ENCODE measurements at places on chromosomes 11 and 22.

DNA sequence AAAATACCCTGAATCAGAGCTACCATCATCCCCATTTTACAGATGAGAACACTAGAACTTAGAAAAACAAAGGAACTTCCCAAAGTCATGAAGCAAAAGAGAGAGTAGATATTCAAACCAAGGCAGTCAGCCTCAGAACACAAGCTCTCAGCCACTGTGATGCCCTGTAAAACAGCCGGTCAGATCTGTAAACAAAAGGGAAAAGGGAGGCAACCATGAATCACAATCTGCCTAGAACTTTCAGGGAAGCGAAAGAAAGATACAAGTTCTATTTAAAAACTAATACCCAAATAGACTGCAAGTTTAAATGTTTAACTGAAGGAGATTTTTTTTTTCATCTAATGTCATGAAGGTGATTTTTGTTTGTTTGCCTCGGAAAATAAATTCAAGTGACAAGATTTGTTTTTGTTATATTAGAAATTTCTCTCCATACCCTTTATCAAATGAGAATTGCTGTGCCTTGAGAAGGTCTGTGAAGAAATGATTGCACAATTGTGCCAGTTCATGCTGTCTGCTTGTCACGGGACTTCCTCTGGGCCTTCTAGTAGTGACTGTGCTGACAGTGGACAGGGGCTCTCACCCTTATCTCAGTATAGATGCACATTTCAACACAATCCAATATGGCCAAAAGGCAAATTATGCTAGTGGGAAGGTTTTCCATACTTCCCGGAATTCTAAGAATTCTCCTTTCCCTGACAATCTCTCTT, 11.7 kb downstream of the SAA1 start:
- DNase-seq: no peak

DNA sequence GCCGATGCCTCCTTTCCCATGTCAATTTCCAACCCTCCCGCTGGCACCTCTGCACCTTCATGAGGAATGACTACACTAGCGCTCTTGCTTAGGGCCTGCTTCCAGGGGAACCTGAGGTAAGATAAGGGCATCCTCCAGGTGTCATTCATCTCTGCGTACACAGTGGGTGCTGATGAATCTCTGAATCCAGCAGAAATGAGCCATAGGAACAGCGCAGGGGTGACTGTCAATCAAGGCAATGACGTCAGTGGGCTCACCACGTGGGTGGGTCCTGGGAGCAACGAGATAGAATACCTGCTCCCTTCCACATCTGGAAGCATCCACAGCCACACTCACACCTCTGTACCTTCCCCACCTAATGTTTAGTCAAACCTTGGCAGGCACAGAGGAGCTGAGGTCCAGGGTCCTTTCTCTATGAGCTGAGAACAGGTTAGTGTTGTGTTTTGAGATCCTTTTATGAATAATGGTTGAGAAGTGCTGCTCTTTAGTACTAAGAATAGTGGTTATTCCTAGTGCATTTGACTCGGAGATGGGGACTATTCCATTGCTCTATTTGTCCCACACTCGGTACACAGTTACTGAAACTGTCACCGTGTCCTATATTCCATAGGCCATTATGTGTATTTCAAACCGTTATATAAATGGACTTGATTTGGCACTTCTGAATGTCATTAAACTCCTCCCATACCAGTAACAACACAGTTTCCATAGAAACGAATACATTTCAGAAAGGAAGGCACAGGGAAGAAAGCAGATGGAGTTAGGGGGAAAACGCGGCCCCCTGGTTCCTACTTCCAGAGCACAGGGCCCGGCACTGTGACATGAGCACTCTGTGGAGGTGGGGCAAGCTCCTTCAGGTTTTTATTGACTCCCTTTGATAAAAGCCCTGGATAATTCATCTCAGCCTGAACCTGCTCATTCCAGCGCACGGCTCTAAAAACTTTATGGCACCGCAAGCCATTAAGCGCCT, 193.4 kb downstream of the ST3GAL4 start:
- no peak for DNase-seq

- DNase-seq: peak; percentile 56
Measured at GRCh38 chr22:46576556-46577367, 39.3 kb upstream of the CELSR1 start.

DNA sequence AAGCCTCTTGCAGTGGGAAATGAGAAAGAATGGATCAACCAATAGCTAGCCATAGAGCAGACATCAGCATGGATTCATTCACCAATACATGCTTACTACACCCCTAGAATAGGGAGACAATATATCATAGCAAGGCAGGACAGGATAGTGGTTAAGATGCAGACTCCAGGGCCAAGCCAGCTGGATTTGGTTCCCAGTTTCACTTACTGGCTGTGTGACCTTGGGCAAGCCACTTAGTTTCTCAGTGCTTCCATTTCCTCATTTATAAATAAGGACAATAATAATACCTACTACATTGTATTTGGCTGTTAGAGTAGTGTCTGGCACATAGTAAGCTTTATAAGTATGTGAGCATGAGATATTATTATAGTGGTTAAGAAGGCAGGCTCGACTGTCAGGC, 7.1 kb downstream of the DCHS1 start:
- DNase-seq: no peak

DNA sequence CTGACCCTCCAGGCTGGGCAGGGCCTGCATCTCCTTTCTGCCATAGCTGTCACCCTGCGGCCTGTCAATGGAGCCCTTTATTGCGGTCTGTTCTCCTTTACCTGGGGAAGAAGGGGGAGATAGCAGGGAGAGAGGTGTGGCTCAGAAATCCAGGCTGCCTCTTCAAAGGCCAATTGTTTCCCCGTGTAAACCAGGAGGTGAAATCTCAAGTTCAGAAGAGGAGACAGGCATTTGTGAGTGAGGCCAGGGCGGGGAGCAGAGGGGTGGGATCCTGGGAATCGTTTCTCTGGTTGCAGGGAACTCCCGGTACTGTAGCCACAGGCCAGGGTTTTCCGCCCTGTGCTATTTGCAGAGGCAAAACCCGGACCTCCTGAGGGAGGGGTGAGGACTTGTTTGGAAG, 9.1 kb downstream of the DCPS start:
- no peak for DNase-seq

- DNase-seq: no peak
Measured at GRCh38 chr11:34273099-34273498, 84.7 kb downstream of the ABTB2 start.

- no peak for DNase-seq
Measured at GRCh38 chr11:26014456-26015115, 317.3 kb upstream of the ANO3 start.
